ENCODE measurements at places on chromosomes 7 and 10.

GRCh38 chr10:62130948-62131347, 137.7 kb downstream of the RTKN2 start:
- no peak for DNase-seq

DNA sequence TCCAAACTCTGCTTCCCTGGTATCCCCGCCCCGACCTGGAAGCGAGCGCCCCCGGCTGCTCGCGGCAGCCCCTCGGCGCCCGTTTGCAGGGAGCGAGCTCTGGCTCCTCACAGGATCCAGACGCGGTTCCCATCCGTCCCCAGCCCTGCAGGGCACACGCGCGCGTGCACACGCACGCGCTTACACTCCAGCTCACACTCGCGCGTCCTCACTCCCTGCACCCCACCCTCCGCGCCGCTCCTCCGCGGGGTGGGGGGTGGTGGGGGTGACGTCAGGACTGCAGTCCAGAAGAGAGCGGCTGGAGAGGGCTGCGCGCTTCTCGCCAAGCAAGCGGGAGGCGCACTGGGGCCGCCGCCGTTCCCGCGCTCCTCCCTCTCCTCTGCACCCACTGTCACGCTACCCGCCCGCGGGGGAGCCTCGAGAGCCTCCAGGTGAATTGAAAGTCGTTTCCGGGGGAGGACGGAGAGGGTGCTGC, 255.6 kb downstream of the OTUD1 start:
- no peak for DNase-seq

- DNase-seq: no peak
These were observed 6.9 kb upstream of the OIT3 start for GRCh38 chr10:72886621-72887020.

GRCh38 chr7:86629-87028, 105.7 kb upstream of the FAM20C start:
- DNase-seq: no peak

DNA sequence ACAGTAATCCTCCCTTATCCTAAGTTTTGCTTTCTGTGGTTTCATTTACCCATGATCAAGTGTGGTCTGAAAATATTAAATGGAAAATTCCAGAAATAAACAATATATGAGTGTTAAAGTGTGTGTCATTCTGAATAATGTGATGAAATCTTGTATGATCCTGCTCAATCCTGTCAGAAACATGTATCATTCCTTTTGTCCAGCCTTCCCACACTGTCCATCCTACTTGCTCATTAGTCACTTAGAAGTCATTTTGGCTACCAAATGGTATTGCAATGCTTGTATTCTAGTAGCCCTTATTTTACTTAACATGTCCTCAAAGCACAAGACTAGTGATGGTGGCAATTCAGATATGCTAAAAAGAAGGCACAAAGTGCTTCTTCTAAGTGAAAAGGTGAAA, 1211.2 kb upstream of the SORCS1 start:
- no peak for DNase-seq
